ENCODE measurements at places on chromosomes 7 and 10. TPM values are rescaled to one million over a fixed set of nuclear protein-coding genes. Genes with fewer than 3 reads are reported as not detected.

DNA sequence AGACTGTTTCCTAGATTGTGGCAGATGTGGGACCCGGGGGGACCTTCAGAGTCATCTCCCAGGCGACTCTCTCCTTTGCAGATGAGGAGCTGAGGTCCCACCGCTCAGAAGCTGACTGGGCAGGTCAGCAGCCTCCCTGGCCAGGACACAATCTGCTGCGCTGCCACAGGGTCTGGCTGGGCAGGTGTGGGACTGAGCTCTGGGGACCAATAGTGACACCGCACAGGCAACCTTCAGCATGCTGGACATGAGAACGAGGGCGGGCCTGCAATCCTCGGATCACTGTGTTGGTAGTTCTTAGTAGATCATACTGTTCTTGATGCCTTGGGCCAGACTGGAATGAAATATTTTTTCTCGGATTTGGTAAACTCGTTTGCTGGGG lies 20.5 kb upstream of the CRYGN start:
- DNase-seq, result no peak

The OR6B1 gene
- total RNA-seq, result not detected

The WIPF3 gene
- 0.27 TPM for total RNA-seq

The AASS gene
- total RNA-seq, result not detected

The RBP3 gene
- total RNA-seq, result not detected

All from Caki2 (cell line).